ENCODE measurements at places on chromosomes 11 and 22.

DNA sequence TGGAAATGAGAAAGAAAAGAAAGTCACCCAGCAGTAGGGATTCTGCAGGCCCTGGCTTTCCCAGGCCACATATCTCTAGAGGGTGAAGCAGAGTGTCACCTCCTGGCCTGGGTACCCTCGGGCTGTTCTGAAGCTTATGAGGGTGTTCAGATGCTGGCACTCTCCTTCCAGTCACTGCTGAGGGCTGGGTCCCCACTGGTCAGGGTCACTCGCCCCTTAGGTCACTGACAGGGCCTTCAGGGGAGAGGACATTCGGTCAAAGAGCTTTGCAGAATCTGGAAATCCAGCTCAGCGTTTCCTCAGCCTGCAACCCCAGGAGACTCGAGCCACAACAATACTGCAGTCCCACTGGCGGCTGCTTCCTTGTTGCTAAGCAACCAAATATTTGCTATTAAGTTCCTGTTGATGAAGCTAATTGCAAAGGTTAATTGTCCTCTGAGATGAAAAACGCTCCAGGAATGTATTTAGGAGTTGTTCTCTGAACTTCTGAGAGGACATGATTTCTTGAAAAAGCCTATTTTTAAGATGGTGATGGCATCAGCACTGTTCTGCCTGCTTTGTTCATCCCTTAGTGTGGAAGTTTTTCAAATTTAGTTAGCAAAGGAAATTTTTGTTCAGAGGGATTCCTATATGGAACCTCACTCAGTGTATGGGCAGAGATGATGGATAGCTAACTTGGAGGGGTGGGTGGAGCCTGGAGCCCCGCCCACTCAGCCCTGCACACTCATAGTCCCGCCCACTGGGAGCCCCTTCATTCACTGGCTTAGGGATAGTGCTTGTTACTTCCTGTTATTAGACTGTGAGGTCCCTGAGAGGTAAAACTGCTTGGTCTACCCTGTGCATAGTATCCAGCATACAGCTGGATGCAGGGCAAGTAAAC is 109.2 kb downstream of the CSNK2A3 start:
- DNase-seq, result peak; percentile 18

- no peak for DNase-seq
Observed at GRCh38 chr11:24312464-24313238, 184.2 kb upstream of the LUZP2 start.

GRCh38 chr22:40235308-40235707 is 57.6 kb downstream of the TNRC6B start:
- DNase-seq, result no peak

DNA sequence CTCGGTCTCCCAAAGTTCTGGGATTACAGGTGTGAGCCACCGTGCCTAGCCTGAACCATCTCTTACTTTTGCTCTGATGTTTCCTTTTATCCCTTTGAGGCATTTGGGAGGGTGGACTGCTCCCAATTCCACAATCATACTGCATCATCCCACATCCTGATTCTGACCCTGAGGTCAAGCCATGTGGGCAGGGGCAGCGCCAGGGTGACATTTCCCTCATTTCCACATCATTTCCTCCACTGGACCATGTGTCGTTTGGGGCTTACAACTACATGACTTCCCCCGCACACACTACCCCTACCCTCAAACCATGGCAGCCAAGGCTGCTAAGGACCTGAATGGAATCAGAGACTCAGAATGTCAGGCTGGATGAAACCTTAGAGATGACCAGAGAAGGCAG is 26.4 kb upstream of the ZBTB16 start:
- DNase-seq, result no peak

DNA sequence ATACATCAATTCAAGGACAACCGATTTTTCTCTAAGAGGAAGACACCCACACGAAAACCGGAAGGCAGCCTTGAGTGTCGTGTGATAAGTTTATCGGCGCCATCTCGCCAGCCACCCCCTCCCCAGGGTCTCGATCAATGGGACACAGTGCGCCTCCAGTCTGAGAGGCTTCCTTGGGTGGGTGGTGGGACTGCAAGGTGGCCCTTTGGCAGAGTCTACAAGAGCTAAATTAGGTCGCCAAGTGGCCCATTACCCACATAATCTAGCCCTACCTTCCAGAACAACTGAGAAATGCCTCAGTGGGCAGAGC is 64.0 kb downstream of the CD6 start:
- DNase-seq, result no peak
